CD4-positive, alpha-beta T cell treated with Interleukin-17A for 1 hour (primary cell): ENCODE measurements at places on chromosomes 6 and 20.
A peak's percentile ranks its signal among the peaks of the same experiment; 100 is the strongest.

GRCh38 chr6:86256615-86257187, 614.0 kb upstream of the SYNCRIP start:
- no peak for DNase-seq

- no peak for DNase-seq
Observed at GRCh38 chr6:147298461-147298860, 94.2 kb downstream of the STXBP5 start.

DNA sequence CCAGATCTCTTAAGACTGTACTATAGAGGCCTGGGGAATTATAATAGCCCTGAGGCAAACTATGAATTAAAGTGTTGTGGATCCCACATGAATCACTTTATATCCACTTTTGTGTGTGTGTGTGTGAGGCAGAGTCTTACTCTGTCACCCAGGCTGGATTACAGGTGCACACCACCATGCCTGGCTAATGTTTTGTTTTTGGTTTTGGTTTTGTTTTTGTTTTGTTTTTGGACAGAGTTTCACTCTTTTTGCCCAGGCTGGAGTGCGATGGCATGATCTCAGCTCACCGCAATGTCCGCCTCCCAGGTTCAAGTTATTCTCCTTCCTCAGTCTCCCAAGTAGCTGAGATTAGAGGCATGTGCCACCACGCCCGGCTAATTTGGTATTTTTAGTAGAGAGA, 32.2 kb upstream of the MICB start:
- peak; percentile 53 for DNase-seq

DNA sequence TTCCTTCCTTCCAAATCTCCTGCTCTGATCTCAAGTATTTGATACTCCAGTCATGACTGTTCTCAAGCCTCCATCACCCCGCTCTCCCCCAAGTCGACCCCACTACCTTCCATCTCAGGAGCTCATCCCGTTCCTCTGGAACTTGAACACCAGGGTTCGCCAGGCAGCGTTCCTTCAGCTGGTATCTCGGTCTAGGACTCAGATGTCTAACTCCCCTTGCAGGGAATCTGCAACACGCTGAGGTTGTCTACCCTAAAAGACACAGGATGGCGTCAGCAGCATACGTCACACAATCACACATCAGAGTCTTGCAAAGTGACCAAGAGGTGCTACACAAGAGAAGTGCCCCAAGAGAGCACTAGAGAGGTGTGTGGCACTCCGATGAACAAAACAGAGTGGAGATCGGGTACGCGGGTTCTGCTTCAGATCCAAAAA, 706 bp downstream of the ZNF184 start:
- peak; percentile 85 for DNase-seq

- DNase-seq, result no peak
Observed at GRCh38 chr20:21360705-21361104, 36.6 kb downstream of the NKX2-4 start.

DNA sequence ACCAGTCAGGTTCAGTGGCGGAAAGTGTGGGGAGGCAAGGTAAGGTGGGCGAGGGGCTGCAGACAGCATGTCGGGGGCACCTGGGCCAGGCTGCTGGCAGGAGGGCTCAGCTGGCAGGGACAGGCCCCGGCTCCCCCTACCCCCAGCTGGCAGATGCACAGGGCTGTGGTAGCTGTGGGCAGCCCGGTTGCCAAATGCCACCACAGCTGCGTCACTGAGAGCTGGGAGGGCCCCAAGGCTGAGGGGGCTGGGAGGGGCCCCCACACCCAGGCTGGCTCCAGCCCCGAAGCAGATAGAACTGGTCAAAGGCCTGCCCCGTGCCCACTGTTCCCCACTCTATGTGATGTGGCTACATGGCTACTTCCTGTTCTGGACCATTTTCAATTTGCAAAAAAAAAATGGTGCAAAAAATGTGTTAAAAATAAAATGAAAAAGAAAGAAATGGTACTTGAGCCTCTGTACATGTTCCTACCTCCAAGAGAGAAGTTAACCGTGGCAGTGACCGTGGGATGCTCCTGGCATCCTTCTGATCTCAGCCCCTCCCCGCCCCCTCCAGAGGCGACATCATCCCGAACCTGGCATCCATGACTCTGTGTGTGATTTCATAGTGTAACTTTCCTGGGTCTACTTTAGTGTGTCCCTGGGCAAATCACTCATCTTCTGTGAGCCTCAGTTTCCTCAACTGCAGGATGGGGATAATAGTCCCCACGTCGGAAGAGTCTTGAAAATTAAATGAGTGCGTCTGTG, 64.4 kb downstream of the UBE2V1 start:
- peak; percentile 34 for DNase-seq

- no peak for DNase-seq
Observed at GRCh38 chr6:153140299-153140698, 9.2 kb upstream of the RGS17 start.

GRCh38 chr6:11779329-11780096, 910 bp upstream of the ADTRP start:
- no peak for DNase-seq
